ENCODE measurements at places on chromosomes 1 and 21.

GRCh38 chr1:150999926-151000325, 6.8 kb downstream of the MINDY1 start:
- DNase-seq = no peak

DNA sequence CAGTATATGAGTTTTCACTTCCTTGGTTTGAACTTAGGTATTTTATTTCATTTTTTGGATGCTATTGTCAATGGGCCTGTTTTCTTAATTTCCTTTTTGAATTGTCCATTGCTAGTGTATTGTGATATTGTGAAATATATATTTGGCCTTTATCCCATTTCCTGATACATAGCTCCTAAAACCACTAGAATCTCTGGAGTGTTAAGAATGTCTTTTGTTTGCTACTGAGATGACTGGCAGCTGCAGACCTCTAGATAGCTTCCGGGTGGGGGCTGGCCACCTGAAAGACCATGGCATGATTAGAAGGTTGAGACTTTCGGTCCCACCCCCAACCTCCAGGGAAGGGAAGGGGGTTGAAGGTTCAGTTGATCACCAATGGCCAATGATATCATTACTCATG, 245.4 kb downstream of the KCNJ6 start:
- no peak for DNase-seq

GRCh38 chr1:184493987-184494388, 107.2 kb downstream of the C1orf21 start:
- no peak for DNase-seq

- no peak for DNase-seq
Observed at GRCh38 chr1:95966866-95967265, 732.9 kb downstream of the RWDD3 start.

DNA sequence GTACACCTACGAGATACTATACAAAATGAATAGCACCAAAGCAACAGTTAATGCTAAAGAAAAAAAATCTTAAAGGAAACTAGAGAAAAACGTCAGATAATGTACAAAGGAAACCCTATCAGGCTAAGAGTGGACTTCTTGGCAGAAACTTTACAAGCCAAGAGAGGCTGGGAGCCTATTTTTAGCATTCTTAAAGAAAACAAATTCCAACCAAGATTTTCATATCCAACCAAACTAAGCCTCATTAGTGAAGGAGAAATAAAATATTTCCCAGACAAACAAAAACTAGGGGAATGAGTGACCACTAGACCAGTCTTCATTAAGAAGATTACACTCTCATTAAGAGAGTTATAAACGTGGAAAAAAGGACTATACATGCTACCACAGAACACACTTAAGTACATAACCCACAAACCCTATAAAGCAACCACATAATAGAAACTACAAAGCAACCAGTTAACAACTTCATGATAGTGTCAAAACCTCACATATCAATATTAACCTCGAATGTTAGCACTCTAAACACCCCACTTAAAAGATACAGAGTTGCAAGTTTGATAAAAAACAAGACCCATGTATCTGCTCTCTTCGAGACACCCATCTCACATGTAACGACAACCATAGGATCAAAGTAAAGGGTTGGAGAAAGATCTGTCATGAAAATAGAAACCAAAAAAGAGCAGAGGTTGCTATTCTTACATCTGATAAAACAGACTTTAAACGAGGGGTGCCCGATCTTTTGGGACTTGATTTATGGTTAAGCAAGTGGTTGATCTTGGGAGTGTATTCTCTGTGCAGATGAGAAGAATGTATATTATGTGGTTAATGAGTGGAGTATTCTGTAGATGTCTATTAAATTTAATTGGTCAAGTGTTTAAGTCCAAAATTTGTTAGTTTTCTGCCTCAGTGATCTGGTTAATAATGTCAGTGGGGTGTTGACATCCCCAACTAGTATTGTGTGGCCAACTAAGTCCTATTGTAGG, 1301.4 kb downstream of the PLA2G4A start:
- DNase-seq = no peak
